ENCODE measurements at places on chromosomes 1 and 21.

- no peak for DNase-seq
These were observed 319.1 kb upstream of the SGIP1 start for GRCh38 chr1:66214901-66215300.

DNA sequence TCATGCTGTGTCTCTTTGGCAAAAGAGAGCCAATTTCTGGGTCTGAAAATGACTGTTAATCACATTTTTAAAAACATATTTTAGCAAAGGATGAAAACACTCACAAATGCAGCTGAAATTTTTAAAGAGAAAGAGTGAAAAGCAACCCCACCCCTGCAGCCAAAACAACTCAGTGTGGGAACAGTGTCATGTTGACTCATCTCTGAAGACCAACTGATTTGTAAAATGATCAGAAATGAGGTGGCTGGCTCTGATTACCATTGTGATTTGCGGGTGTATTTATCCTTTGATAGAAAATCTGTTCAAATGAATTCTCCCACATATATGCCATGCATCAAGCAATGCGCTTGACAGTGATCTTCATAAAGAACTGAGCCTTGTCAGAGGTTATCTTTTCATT is 287.0 kb upstream of the ESRRG start:
- DNase-seq = no peak

GRCh38 chr1:245807306-245807705 is 652.5 kb downstream of the KIF26B start:
- no peak for DNase-seq

GRCh38 chr1:86758570-86758969 is 54.2 kb downstream of the SH3GLB1 start:
- DNase-seq = no peak

- DNase-seq = no peak
These were observed 33.1 kb downstream of the RAP1GAP start for GRCh38 chr1:21636029-21636428.

GRCh38 chr21:33931799-33932390 is 16.3 kb upstream of the ATP5PO start:
- DNase-seq = no peak

DNA sequence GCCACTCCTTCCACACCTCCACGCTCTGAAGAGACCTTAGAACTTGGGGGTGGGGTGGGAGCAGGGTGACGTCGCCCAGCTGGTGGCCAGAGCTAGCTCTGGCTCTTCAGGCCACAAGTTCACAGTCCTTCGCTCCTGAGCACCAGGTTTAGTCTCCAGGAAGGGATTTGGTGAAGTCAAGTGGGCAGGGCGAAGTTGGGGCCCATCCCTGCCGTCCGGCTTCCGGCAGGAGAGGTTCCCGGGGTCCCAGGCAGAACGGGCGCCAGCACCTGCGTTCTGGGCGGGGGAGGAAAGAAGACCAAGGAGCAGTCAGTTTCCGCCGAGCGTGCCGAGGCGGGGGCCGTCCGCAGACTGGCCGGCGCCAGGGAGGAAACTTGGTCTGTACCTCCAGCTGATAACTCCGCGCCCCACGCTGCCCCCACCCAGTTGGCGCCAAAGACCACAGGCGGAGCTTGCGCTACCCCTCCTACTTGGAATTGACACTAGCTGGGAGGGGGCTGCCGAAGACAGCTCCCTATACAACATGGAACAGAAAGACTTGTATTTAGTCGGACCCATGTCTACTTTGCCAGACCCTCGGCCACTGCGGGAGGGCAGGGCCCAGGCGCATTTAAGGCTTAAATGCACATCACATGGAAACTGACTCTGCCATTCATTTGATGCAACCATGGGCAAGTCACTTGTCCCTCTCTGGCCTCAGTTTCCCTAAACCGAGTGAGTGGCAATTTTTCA is 995 bp downstream of the ID3 start:
- DNase-seq = peak; percentile 32

DNA sequence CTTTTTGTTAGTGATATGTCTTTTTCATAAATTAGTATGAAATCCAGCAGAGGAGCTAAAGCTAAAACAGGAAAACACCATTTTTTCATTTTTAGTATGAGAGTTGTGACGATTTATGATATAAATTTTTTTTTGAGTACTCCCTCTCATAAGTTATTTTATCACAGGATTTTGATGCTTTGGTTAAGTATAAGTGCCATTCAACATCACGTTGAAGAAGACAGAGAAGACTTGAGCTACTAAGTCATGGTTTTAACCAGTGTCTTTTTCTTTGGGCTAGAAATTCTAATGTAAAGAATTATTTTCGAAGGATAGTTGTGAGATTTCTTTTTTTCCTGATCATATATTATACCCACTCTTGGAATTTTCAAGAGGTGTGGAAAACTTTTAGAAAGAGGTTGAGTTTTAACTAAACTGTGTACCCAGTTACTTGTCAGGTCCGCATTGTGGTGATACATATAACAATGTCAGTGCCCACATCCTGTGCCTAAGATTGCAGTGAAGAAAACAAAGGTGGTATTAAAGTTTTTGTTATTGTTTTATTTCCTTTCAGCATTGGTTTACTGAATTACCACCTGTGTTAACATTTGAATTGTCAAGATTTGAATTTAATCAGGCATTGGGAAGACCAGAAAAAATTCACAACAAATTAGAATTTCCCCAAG is 93.8 kb downstream of the USP25 start:
- DNase-seq = no peak

DNA sequence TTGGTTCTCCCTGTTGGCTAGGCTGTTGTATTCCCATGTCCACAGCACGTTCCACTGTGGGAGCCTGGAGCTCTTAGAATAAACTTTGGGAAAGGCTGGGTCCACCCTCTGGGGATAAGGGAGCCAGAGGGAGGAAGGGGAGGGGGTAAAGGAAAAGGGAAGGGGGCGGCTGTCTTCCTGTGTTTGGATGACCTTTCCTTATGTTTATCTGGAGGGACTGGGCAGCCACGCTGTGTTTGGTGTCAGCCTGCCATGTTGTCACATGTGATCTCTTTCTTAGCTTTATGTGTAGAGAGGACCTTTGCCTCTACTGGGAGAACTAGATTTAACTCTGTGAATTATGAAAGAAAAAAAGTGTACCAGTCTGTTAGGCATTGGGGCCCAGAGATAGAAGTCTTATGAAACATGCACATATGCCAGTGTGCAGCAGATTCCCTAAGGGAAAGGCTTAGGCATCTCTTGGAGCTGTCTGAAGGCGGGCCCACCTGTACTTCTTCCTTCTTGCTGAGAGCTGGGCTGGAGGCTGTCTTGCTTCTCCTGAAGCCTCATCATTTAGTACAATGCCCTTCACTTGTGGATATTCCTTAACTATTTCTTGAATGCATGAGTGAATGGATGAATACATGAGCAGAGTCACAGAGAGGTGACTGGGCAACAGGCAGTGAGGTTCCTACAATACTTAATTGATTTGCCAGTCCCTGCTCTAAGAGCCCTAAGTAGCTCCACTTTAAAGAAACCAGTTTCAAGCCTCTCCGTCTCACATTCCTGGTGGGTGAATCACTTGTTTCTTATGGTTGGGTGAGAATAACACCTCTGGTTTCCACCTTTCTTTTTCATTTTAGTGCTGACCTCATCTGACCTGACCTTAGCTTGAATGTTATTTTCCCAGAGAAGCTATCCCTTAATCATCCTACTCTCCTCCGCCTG is 62.5 kb upstream of the ARHGAP29 start:
- no peak for DNase-seq

GRCh38 chr1:115546846-115547245 is 94.9 kb upstream of the VANGL1 start:
- no peak for DNase-seq

DNA sequence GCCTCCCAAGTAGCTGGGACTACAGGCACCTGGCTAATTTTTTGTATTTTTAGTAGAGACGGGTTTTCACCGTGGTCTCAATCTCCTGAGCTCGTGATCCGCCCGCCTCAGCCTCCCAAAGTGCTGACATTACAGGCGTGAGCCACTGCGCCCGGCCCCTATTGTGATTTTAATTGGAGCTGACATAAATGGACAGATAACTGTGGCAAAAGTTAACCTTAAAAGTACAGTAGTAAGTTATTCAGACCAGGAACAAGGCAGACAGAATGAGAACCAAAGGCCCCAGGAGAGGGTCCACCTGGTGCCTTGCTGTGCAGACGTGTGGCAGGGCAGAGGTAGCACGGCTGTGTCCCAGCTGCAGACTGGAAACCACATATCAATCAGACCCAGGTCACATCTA is 11.0 kb downstream of the TMEM201 start:
- no peak for DNase-seq

GRCh38 chr1:241837901-241838300 is 10.1 kb upstream of the EXO1 start:
- no peak for DNase-seq

- no peak for DNase-seq
These were observed 208.1 kb downstream of the USH2A start for GRCh38 chr1:216215169-216215568.

DNA sequence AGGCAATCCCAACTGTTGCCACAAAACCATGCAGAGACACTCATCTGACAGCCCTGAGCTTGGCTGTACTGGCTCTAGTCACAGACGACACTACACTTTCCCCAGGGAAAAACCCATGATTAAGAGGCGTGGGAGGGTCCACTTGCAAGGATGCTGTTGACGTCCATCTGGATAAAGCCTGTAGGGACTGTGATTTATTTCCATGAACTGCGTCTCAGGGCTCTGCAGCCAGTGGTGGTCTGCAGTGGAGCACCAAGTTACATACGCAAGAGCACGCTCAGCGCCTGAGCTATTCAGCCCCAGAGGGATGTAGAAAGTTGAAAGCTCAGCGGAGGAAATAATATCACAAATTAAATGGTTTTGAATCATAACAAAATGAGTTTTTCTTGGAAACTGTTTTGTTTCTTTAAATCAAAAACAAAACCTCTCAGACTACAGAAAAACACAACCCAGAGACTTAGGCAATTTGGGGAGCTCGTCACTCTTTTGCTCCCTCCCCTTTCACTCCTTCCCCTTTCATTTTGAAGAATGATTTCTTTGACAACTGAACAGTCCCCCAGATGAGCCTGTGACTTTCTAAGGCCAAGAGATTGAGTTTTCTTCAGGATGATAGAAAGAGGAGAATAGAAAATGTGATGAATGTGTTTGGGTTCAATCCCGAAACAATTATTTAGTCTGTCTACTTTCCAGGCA is 71.2 kb downstream of the NGF start:
- no peak for DNase-seq

DNA sequence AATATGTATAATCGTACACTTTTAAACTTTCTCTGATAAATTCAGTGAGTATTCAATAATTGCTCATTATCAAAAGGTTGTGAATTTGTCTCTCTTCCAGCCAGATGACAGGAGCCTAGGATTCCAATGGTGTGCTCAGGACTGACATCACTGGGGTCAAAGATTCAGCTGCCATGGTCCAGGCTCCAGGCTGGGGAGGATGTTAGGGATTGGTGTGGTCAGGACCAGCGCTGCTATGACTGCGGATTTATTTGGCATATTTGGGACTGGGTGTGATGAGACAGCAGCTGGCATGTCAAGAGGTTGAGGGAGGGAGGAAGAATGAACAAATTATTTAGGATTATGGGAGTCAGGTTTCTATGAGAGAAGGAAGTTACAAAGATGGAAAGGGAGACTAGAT is 48.2 kb upstream of the ABCA4 start:
- DNase-seq = no peak

- no peak for DNase-seq
These were observed 363.6 kb upstream of the CAMK1G start for GRCh38 chr1:209219791-209220524.

DNA sequence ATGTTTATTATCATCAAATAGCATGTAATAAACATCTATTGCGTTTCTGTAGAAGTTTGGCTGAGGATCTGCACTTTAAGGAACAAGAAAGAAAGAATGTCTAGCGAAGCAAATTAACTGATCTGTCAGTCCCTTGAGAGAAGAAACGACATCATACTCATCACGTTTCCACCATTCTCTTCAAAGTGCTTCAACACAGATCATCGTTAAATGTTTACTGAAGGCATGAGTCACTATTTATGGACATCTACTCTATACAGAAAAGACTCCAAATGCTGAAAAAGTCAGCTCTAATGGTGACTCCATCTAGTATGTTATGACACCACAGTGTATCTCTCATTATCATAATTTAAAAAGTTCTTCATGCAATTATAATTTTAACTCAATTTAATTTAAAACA is 369.1 kb downstream of the RGS7 start:
- DNase-seq = no peak

- no peak for DNase-seq
These were observed 1528.0 kb downstream of the BRINP3 start for GRCh38 chr1:188949701-188950100.

DNA sequence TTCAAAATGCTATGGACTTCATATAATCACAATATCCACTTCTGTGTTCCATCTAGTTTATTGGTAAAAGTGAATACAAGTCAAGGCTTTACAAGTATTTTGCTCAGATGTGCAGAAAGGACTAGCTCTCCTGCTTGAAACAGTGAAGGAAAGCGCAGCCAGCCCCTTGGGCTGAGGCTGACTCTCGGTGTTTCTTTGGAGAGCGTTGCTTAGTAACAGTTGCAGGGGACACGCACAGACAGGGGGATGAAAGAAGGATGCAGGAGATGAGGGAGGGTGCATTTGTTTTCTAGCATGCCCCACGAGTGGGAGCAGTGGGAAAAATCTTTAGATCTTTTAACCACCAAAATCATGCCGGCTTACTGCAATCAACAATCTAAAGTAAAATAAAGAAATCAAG is 9.1 kb downstream of the PYCR2 start:
- DNase-seq = no peak

DNA sequence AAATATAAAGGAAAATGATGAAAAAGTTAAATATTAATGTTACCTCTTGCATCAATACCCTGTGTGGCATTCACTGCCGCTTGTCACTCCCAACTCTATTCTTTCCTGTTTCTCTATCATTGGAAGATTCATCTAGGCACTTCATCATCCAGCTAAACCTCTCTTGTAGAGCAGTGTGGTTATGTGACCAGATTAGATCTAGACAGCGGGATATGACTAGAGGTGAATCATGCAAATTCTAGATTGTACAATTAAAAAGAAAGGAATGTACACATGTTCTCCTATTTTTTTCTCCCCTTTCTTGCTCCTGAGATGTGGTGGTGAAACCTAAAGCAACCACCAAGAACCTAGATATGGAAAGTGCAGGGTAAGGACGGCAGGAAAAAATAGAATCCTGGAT is 174.1 kb downstream of the LBR start:
- DNase-seq = no peak

DNA sequence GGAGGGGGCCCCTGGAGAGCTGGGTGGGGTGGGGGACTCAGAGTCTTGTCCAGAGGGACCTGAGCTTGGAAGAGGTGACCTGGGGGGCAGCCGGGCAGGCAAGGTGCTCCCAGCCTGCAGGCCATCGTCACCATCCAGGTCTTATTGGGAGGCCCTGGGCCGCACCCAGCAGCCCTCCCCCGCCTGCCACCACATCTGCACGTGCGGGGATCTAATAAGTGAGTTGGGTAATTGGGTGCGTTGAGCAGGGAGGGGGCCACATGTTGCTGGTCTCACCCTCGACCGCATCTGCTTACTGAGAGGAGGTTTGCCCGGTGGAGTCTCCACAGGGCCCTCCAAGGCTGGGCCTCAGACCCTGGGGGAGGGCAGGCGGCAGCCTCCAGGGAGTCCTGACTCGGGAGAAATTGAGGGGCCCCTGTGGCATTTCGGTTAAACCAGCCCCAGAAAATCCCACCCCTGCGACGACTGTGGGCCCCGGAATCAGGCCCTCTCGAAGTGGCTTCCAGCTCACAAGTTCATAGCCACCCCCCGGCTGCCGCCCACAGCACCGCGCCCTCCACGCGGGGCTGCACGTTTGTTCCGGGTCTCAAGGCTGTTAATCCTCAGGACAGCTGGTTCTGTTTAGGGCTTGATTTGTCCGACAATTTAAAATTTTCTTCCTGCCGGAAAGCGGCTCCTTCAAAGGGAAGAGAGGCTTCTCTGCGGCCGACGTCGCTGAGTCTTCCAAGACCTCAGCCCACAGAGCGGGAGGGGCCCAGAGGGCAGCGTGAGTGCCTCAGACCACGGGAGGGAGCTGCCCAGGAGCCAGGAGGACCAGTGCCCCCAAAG is 14.7 kb upstream of the COL6A2 start:
- DNase-seq = no peak

Measured in activated CD8-positive, alpha-beta memory T cell treated with anti-CD3 and anti-CD28 coated beads, Interleukin-2, amount 50 U/mL, for 4 hours (primary cell).